ENCODE measurements at places on chromosomes 1 and 21.

- no peak for DNase-seq
Measured at GRCh38 chr1:171509191-171509590, 23.9 kb downstream of the PRRC2C start.

DNA sequence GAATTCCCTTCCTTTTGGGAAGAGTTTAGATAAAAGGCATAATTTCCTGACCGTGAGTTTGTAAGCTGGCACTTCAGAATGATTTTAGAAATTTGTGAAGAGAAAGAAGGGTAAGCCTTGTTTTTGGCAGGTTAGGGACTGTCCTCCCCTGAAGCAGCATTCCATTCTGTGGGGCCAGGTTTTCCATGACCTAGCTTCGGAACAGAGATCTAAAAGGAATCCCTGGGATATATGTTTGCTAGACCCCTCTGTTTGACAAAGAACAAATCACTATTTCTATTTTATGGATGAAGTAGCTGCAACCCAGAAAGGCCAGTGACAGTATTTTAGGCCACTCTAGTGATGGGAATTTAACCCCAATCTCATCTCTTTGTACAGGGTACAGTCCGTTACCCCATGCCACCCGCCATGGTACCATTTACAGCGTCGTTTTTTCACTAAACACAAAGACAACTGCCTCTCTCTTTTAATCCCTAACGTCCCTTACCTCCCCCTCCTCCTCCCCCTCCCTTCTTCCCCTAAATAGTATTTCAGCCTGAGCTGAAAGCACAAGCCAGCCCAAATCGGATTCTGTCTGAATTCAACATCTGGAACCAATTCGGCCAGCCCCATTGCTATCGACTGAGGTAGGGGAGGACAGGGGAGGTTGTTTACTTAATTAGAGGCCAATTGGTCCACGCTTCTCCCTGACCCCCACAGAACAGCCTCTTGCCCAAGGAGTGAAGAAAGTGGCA lies 23.4 kb upstream of the IKBKE start:
- DNase-seq: no peak

GRCh38 chr1:94606471-94606870 lies 64.9 kb upstream of the F3 start:
- no peak for DNase-seq

GRCh38 chr1:228204958-228205357 lies 2.9 kb upstream of the OBSCN start:
- DNase-seq: no peak

DNA sequence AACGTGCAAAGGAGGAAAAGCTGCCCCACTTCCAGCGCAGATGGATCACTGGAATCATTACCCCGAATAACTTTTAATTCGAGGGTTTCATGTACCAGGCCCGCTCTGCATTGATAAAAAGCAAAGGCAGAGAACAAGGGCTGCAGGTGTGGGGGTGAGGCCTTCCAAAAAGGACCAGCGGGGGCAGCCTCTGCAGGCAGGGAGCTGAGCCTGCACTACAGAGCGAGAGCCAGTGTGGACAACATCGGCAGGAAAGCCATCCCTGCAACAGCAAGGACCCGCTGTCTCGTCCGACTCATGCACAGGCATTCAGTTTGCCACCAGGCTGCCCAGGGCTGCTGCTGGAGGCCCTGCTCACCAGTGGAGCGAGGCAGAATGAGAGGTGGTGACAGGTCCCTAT lies 27.1 kb upstream of the AJAP1 start:
- DNase-seq: no peak

DNA sequence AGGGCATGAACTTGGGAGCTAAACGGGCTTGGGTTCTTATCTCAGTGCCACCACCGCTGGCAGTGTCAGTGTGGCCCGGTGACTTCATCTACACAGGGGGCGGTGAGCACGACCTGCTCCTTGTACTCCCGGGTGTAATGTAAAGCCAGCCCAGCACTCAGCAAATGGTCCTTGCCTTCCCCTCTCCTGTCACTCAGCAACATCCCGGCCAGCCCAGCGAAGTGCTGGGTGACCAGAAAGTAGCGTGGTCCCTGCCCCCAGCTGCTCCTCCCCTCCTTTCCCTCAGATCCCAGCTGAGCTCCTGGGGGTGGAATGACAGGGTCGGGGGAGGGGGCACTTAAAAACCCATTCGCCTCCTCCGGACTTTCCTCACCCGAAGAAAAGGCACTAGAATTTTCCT lies 7.2 kb downstream of the KCNN3 start:
- DNase-seq: no peak
